AG09309 (cell line): ENCODE measurements at places on chromosomes 1 and 21.

DNA sequence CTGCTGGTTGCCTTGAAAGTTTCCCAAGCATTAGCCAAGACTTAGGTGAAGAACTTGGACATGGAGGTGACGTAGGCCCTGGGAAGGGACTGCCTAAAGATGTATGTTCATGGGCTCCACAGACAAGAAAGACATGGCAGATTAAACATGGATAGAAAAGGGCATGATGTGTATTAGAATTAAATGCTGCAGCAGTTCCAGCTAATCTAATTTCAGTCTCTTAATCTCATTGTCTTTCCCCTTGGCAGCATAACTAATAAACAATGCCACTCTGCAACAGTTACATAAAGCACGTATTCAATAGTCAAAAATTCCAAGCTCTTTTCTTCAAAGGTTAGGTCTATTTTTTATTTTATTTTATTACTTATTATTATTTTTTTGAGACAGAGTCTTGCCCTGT lies 251.6 kb downstream of the KIF26B start:
- DNase-seq = no peak

- DNase-seq = no peak
Measured at GRCh38 chr1:243258731-243259130, 2.9 kb downstream of the SDCCAG8 start.

- no peak for DNase-seq
Measured at GRCh38 chr1:53576866-53577760, 117.9 kb downstream of the DMRTB1 start.

- DNase-seq = no peak
Measured at GRCh38 chr1:187630653-187631380, 802.1 kb downstream of the PLA2G4A start.

DNA sequence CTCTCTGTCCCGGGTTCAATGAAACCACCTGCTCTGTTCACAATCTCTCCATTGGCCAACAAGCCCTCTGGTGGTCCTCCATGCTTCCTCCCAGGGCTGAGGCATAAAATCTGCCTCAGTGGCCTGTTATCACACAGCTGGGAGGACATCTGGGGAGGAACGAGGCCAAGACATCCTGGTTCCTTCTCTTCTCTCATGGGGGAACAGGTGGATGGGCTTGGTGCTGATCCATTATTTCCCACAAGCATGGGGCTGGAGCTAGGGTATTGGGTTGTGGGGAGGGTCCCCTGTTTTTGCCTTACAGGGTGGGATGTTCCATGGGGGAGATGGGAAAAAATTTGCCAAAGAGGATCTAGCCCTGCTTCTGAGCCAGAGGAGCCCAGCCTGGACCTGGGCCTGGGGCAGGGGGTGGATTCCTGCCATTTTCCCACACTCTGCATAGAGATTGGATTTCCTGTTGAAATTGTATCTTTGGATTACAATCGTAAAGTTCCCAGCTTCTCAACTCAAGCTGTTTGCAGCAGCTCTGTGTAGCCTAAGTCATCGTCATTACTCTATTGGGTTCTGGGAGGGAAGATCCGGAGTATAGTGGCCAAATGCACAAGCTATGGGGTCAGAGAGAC lies 124.7 kb downstream of the NAV1 start:
- no peak for DNase-seq

DNA sequence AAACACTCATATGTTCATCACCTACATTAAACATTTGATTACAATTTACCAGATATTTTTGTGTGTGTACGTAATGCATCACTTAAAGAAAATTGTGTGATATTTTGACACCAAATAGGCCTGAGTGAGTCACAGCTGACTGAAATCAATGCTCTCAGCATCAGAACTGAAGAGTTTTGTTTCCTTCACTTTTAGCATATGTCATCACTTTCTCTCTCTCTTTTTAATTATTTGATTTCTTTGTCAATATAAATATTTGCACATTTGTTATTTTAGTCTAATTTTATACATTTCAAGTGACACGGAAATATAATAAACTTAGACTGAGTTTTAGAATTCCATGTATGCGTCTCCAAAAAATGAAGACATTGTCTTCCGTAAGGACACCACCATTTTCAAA lies 545.3 kb downstream of the PTPRC start:
- no peak for DNase-seq
